Kasumi-1 (cell line): ENCODE measurements at places on chromosomes 4 and X.

DNA sequence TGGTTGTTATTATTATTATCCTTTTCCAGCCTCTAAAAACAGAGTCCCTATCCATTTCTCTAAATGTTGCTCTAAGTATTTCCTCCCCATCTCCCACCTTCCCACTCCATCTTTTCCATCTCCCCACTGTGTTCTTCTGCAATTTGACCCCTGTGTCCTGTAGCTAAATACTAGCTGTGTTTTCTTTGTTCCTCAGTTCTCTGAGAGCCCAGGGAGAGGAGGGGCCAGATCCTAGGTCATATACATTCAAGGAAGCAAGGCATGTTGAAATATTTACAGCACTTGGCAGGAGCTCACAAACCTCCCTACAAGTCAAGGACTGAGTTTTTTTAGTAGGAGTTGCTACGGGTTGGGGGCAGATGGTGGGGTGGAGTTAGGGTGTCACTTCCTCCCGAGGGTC, 10.5 kb downstream of the SLC16A2 start:
- DNase-seq, result peak; percentile 38

GRCh38 chr4:125016892-125017299, 297.9 kb upstream of the FAT4 start:
- DNase-seq, result no peak

DNA sequence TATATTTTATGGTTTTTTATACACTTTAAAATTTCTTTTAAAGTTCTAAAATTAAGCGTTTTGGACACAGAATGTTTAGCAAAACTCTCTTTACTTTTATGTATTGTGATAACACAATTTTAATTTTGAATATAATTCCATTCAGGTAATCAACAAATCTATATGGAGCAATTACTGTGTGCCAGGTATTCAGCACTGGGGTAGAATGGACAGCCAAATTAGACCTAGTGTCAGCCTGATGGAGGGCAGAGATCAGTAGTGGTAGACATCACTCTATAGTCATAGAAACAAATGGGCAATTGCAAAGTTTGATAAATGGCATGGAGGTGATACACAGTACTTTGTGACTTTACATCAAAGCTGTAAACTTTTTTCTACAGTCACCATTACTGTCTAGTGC, 41.8 kb upstream of the UNC5C start:
- DNase-seq, result no peak

- DNase-seq, result no peak
These were observed 21.4 kb upstream of the PPP2R2C start for GRCh38 chr4:6493658-6494304.

GRCh38 chr4:38279650-38280322, 319.6 kb downstream of the PTTG2 start:
- no peak for DNase-seq

DNA sequence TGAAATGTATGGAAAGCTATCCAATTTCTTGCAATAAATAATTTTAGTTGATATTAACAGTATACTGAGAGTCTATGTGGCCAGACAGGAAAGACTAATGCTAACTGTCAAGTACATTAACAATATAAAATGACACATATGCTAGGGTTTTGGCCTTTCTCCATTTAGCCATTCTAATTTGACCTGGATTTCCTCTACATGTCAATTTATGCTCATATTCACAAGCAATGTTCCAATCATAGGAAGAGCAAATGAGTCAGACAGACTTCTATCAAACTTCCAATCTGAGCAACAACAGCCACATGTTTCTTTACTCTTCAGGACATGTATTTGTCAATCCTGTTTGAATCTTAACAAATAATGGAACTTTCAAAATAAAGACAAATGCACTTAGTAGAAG, 53.6 kb downstream of the CORIN start:
- no peak for DNase-seq

GRCh38 chr4:53960843-53961242, 103.6 kb downstream of the CHIC2 start:
- DNase-seq, result no peak

GRCh38 chr4:37475087-37475486, 211.1 kb downstream of the RELL1 start:
- DNase-seq, result peak; percentile 17

GRCh38 chr4:48024522-48024921, 8.0 kb downstream of the NIPAL1 start:
- no peak for DNase-seq

DNA sequence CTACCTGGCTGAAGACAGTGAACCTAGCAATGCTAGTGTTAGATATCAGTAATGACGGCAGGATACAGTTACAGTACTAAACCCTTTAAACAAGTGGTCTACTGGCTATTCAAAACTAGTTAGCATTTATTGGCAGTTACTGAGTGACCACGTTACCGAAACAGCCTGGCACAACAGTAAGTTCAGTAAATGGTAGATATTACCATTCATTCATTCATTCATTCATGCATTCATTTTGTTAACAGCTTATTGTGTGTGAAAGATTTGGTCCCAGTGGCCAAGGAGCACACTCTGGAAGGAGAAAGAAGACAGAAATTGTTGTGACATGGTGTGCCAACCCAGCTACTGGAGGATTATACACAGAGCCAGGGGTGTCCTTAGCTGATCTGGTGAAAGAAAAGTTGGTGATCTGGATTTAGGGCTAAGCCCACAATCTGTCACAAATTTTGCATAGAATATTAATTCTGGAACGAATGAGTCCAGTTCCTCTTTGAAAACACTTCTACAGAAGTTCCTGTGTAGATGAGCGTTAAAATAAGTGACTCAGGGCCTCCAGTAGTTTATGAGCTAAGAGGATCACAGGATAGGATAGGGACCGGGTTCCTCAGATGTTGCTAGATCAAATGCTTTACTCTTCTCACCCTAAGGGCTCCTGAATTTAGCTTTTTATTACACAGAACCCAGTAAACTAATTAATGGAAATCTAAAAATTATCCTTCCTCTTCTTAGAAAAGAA, 179.1 kb downstream of the CBR4 start:
- DNase-seq, result peak; percentile 38

- no peak for DNase-seq
These were observed 216.9 kb upstream of the S100G start for GRCh38 chrX:16433021-16433420.

- DNase-seq, result no peak
These were observed 28.0 kb upstream of the RBM41 start for GRCh38 chrX:107146670-107147069.

GRCh38 chr4:42396752-42397634, at the start of gene SHISA3:
SHISA3 (plus strand) TSS chr4:42397488; CDS start chr4:42398057, 569 bp downstream.
- peak; percentile 75 for DNase-seq

GRCh38 chrX:49695276-49696180, at the start of gene PAGE1:
PAGE1 (minus strand) TSS chrX:49695984; CDS start chrX:49694770, 1,214 bp downstream.
- no peak for DNase-seq

DNA sequence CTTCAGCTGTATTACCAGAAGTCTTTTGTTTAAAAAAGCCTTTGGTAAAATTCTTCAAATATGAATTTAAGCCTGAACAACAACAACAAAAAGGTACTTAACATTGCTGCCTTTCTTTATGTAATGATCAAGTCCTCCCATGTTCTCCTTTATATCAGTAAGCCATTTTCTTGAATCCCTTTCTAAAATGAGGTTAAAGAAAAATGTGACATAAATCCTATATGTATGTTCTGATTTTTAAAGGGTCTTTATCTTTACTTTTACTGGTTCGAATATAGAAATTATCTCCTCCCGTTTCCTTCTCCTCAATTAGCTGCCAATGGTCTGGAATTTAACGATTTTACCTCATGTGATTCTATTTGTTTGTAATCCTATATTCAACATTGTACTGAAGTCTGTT, 522.8 kb downstream of the IL1RAPL1 start:
- DNase-seq, result no peak

DNA sequence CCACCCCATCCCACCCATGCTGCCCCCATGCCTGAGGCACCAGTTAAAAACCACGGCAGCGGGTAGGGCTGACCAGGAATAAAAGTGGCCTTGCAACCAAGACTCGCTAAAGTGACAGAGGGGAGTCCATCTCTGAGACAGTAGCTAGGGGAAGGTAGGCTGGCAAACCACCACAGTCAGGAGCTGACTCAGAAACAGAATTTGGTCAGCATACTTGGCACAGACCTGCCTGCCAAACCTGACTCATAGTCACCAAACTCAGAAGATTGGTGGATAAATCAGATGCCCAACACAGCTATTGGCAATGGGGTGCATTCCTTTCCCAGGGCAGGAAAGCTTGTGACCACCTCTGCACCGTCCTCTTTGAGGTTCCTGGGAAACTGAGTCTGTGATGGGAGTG, 193.8 kb downstream of the BCOR start:
- no peak for DNase-seq

- DNase-seq, result no peak
These were observed 78.0 kb downstream of the DMD start for GRCh38 chrX:33133320-33133719.

GRCh38 chr4:2416564-2417225, 1.8 kb downstream of the ZFYVE28 start:
- no peak for DNase-seq

GRCh38 chr4:150250293-150250997, 172.2 kb downstream of the DCLK2 start:
- DNase-seq, result no peak

- peak; percentile 71 for DNase-seq
These were observed 154.5 kb upstream of the GALNT7 start for GRCh38 chr4:173014113-173014558.

DNA sequence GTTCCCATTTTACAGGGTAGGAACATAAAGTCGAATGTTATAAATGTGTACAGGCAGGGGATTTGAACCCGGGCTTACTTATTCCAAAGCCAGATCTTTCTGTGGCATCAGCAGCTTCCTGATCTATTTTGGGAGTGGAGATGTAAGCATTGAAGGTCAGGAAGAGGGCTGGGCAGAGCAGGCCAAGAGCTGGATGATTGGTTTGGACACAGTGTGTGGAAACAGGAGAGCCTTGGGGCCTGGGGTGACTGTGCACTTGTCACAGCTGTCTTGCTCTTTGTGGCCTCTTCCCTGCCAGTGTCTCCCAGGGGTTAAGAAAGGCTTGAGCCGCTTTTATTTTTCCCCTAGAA, 127.9 kb upstream of the ENPP6 start:
- no peak for DNase-seq

DNA sequence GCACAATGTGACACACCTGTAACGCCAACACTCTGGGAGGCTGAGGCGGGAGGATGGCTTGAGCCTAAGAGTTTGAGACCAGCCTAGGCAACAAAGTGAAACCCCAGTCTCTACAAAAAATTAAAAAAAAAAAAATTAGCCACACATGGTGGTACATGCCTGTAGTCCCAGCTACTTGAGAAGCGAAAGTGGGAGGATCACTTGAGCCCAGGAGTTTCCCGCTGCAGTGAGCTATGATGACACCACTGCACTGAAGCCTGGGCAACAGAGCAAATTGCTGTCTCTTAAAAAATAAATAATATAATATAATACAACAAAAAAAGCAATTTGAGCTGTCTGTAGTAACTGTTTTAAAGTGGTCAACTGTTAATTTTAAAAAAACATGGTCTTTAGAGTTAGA, 13.2 kb downstream of the SPOCK3 start:
- DNase-seq, result no peak

DNA sequence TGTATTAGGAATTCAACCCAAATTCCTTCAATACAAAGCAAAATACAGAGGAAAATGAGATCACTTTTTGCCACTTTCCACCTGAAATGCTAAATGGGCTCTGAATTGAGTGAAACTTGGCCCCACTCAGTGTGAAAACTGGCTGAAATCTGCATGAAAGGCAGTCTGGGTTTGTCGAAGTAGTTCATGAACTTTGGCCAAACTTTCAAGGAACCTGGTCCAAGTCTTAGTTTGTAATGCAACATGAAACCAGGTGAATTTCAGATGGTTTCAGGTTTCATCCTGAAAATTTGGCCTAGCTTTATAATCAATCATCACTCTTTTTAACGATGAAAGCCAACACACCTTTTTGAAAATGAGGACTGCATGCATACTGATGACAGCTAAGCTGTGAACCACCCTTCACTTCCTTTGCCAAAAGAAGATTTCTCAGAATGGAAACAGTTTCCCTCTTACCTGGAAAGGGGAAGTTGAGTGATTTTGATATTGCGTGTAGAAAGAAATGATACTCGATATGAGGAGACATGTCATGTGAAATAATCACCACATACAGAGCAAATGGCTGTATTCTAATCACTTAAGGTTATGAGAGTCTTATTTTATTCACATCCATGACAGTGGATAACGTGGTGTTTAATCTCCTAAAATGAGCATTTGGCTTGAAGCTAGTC, 209.9 kb upstream of the ETNPPL start:
- DNase-seq, result no peak

GRCh38 chrX:46865281-46865680, 28.4 kb downstream of the RP2 start:
- no peak for DNase-seq

DNA sequence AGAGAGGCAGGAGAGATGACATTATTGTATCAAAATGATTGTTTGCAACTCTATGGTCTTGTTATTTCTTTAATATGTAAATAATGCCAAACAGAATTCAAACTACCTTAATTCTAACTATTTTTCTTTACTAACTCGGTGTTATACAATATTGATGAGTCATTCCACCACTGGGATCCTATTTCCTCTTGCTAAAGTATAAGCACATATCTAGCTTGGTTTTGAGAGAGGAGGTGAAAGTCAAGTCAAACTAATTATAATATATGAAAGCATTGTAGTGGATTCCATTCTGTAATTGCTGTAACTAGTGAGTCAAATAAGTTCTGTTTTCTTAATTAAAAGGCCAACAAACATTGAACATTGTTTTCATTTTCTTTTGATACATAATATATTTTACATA, 837.6 kb downstream of the PDHA2 start:
- DNase-seq, result peak; percentile 25

DNA sequence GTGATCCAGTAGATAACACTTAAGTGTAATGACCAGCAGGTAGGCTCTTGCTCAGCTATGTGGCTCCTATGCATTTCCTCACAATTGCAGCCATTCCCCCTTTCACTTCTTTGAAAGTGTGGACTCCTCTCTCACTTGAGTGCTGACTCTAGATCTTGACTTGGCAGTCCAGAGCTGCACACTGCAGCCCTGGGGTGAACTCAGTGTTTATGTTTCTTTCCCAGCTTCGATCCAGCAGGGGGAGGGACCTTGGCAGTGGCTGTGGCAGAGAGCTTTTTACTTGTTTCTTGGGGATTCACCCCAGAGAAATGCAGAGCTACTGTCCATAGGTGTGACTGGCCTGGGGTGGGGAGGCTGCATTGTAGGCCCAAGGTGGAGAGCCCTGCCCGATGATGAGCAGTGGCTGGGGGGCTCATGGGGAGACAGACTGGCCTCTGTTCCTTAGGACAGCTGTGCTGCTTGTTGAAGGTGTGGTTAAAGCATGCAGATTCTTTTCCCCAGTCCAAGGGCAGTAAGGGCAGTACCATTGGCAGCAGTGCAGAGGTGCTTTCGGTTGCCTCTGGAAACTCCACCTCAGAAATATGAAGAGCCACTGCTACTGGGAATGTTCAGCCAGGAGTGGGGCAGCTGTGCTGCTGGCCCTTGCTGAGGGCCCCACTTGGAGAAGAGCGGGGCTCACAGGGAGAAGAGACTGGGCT, 134.7 kb downstream of the SH3BGRL start:
- no peak for DNase-seq

GRCh38 chrX:44906542-44906941, 33.6 kb downstream of the KDM6A start:
- DNase-seq, result no peak

- DNase-seq, result peak; percentile 55
These were observed 3.9 kb downstream of the MAML3 start for GRCh38 chr4:140149846-140150635.

- no peak for DNase-seq
These were observed 24.6 kb upstream of the PDLIM3 start for GRCh38 chr4:185559915-185560281.

GRCh38 chr4:155777971-155778735, 19.3 kb downstream of the GUCY1B1 start:
- DNase-seq, result no peak
